ENCODE measurements at places on chromosomes 1 and 21.

GRCh38 chr1:245322673-245323072 is 167.9 kb downstream of the KIF26B start:
- DNase-seq = no peak

GRCh38 chr1:2914702-2915101 is 106.6 kb upstream of the ACTRT2 start:
- DNase-seq = no peak

- no peak for DNase-seq
Observed at GRCh38 chr1:54112705-54113368, 40.0 kb downstream of the CDCP2 start.

- no peak for DNase-seq
Observed at GRCh38 chr1:38047603-38048141, 1.1 kb upstream of the POU3F1 start.

DNA sequence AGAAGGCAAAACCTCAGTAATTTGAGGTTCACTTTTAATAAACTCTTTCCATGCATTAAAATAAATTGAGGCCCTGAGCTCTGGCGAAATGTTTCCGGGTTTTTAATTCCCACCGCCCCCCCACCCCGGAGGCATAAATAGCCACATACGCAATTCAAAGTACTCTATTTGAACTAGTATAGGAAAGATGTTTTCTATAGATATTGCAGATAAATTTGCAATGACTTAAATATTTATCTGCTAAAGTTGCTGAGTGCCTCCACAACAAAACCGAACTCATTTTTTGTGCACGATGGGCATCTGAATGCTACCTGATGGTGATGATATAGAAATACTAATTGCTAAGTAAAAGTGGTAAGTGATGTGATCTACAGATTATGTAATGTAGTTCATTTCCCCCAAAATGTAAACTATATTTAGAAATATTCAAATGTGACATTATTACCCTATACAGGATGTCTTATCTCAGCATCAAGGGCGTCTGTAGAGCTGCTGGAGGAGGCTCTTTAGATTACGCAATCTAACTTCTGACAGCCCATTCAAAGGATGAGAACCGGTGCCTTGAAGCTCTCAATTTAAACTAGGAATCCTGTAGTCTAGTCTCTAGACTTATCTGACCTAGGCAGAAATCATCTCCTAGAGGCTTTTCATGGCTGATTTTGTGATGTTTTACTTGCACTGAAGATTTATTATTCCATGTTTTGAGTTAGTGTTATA is 8.5 kb downstream of the IRF2BP2 start:
- no peak for DNase-seq

DNA sequence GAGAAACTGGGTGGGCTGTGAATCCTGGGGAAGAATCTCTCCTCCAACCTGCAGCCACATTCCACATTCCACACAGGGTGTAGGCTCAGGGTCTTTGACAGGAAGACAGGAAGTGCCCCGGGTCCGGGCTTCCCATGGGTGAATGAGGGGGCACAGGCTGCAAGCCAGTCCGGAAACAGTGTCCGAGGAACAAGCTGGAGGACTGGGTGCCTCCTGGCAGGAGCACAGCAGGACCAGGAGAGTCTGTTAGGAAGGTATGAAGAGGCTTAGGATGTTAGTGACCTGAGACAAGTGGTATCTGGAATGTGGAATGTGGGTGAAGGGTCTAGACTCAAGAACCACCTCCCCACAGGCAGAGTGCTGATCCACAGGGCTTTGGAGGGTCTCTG is 121.0 kb upstream of the CD34 start:
- DNase-seq = no peak

DNA sequence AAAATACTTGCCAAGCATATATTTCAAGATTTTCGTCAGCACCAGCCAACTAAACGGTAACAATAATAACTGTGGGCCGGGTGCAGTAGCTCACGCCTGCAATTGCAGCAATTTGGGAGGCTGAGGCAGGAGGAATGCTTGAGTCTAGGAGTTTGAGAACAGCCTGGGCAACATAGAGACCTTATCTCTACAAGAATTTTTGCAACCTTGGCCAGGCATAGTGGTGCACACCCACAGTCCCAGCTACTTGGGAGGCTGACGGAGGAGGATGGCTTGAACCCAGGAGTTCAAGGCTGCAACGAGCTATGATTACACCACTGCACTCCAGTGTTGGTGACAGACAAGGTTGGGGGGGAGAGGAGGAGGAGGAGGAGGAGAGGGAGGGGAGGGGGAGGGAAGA is 145.0 kb upstream of the TIAM1 start:
- no peak for DNase-seq

DNA sequence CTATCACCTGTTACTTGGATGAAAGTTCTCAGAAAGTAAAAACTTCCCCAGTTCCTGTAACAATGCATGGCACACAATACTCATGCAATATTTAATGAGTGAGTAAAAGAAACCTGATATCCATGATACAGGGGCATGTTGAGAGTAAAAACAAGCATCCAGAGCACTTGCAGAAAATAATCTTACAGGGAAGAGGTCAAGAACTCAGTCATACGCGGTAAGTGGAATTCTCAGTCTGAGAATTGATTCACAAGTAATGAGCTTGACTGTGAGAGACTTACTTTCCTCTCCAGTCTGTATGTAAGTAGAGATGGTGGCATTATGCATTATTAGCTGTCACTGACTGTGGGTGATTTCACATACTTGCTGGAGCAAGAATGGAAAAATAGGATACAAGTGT is 976.9 kb downstream of the BRINP3 start:
- no peak for DNase-seq

DNA sequence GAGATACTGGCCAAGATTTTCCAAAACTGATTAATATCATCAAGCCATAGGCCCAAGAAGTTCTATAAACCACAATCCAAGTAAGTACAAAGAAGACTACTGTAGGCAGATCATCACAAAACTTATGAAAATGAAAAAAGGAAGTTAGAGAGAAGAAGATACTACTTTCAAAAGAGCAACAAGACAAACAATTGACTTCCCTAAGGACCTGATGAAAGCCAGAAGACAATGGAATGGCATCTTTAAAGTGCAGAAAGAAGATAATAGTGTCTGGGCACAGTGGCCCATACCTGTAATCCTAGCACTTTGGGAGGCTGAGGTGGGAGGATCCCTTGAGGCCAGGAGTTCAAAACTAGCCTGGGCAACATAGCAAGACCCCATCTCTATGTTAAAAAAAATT is 243.1 kb downstream of the PRDM2 start:
- no peak for DNase-seq

- DNase-seq = no peak
Observed at GRCh38 chr1:214108097-214108446, 120.3 kb downstream of the PROX1 start.

DNA sequence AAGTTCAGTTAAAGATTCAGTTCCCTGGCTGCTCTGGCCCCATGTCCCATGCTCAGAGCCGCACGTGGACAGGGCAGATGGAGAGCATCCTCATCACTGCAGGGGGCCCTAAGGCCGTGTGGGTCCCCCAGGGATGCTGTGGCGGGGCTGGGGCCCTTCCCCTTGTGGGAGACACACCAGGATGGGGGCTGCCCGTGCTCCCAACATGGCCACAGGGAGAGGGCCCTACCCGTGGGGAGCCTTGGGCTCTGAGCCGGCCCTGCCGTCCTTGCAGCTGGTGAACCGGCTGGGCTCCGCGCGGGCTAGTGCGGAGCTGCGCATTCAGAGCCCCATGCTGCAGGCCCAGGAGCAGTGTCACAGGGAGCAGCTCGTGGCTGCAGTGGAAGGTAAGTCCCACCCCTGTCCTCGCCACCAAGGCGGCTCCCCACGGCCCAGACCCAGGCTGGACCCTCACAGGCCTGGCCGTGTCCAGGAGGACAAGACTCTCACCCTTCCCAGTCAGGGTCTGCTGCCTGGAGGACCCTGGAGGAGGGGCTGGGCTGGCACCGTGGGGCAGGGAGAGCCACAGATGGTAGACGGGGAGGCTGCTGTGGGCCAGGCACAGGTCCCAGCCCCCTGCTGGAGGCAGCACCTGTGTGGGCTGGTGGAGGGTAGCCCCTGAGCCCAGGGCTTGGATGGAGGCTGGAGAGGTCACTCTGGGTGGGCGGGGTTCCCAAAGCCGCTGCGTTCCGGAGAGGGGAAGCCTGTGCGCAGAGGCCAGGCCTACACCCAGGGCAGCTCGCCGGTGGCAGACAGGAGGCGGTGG is 53.8 kb downstream of the TRIM11 start:
- no peak for DNase-seq

GRCh38 chr1:32276032-32276782 is 15.7 kb upstream of the HDAC1 start:
- DNase-seq = no peak

- DNase-seq = no peak
Observed at GRCh38 chr21:36908260-36908908, 58.1 kb downstream of the HLCS start.

- DNase-seq = no peak
Observed at GRCh38 chr1:26259578-26259977, 20.3 kb upstream of the SH3BGRL3 start.

DNA sequence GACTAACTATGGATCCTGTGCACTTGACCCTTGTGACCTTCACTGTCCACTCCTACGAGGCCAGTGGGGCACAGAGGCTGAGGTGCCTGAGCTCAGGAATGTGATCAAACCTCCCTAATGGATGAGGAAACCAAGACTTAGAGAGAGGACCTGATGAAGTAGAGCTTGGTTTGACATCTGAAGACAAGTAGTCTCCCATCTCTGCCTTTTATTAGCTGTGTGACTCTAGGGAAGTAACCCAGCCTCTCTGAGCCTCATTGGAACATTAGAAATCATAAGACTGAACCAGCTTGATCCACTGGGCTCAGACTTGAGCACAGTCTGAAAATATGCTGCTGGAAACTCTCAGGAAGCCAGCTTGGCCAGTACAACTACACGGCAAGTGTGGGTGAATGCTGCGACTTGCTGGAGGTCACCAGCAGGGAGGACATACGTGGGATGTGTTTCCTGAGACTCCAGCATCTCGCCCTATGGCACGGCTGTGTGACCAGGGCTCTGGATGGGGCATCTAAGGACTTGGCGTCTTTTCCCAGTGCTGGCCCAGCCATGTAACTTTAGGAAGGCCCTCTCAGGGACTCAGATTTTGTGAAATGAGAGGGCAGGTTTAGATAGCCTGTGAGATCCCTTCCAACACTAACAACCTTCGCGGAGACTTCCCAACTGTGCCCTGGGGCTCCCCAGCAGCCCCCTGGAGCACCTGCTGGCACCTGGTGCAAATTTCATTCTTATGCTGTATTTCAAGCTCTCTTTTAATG is 10.5 kb downstream of the CDCP2 start:
- no peak for DNase-seq

GRCh38 chr1:6770751-6771440 is 14.4 kb upstream of the CAMTA1 start:
- DNase-seq = no peak

DNA sequence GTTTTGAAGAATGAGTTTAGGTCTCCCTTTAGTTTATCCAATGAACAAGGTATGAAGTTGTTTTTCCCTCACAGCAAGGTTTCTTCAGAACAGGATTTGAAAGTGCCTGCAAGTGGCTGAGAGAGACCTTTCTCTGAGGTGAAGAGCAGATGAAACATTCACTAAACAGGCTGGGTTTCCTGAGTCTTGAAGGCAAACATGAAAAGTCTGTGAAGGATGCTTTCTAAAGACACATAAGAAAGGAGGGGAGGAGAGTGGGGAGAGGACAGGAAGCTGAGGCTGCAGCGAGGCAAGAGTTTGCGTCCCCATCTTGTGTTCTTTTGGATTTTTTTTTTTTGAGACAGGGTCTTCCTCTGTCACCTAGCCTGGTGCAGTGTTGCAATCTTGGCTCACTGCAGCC is 95.7 kb upstream of the SIM2 start:
- DNase-seq = no peak

- DNase-seq = no peak
Observed at GRCh38 chr1:170853867-170854266, 81.5 kb upstream of the MROH9 start.

DNA sequence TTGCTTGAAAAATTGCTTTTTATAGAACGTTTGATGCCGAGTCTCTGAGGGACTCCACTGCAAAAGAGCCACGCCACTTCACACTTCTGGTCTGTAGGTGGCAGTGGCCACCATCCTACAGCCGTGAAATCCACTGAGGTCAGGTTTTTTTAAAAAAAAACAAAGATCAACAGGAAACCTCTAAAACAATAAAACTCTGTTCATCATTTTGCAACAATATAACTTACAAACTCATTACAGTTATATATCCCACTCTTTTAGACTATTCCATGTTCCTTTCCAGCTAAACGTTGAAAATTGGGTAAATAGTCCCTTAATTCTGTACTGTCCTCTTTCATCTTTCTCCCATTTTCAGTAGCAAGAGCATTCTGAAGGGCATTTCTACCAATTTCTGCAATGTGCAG is 64.6 kb upstream of the FMN2 start:
- DNase-seq = no peak

- no peak for DNase-seq
Observed at GRCh38 chr21:32779983-32780382, 8.4 kb upstream of the PAXBP1 start.

GRCh38 chr1:204277563-204278219 is 63.9 kb upstream of the GOLT1A start:
- no peak for DNase-seq

DNA sequence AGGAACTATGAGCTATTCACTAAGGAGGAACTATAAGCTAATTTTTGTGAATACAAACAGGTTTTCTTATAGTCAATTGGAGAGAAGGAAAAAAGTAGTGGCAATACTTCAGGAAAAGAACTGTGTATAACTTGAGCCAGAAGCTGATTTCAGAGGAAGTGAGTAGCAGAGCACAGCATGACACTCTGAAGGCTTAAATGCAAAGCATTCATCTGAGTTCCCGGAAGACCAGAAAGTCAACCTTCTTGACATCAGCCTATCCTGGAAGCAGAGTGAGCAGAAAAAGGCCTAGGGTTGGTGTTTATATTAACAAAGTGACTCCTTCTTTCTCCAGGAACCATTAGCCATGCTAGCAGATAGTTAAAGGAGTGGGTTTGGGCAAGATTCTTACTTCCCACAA is 545.2 kb downstream of the MRPL39 start:
- no peak for DNase-seq

GRCh38 chr1:198234520-198235251 is 77.9 kb downstream of the NEK7 start:
- DNase-seq = no peak

DNA sequence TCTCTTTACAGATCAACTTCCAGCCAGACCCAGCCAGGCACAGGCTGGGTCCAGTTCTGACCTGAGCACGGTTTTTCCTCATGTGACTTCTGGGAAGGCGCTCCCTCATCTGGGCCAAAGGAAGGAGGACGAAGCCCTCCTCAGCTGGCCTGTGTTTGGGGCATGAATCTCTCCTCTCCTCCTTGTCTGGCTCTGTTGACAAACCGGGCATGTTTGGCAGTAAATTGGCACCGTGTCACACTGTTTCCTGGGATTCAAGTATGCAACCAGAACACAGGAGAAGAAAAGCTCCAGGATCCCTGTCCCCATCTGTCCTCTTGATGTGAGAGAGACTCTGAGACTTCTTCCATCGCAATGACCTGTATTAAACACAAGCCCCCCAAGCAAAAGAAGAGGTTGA is 18.3 kb downstream of the NECAP2 start:
- no peak for DNase-seq

Measured in stimulated activated CD8-positive, alpha-beta memory T cell treated with anti-CD3 and anti-CD28 coated beads, Interleukin-15, amount 100 ng/mL, for 1 hour (primary cell).